ENCODE measurements at places on chromosomes 12 and 14.

GRCh38 chr12:105084251-105085250, at the start of gene ALDH1L2:
Gene ALDH1L2 (minus strand): TSS chr12:105084458. CDS start chr12:105084436, 22 bp downstream.
- peak within 1 kb of the TSS; percentile 35 for H3K27ac ChIP-seq
- H3K4me1 ChIP-seq = peaks cover 2% of the 10 kb centered on the region
- H3K4me3 ChIP-seq = peak within 1 kb of the TSS; percentile 55
- H3K27me3 ChIP-seq = no peaks in the 10 kb centered on the region
- no peak for DNase-seq

GRCh38 chr12:54711669-54712068, 63.5 kb upstream of the DCD start:
- H3K27me3 ChIP-seq = peaks cover 16% of the 10 kb centered on the region
- H3K4me3 ChIP-seq = no peak overlapping the region
- H3K27ac ChIP-seq = no peak overlapping the region
- H3K4me1 ChIP-seq = no peaks in the 10 kb centered on the region

GRCh38 chr12:88501972-88502938, 78.0 kb downstream of the KITLG start:
- H3K27ac ChIP-seq = no peak overlapping the region
- no peak for DNase-seq
- no peaks in the 10 kb centered on the region for H3K4me1 ChIP-seq
- no peak overlapping the region for H3K4me3 ChIP-seq
- no peaks in the 10 kb centered on the region for H3K27me3 ChIP-seq

DNA sequence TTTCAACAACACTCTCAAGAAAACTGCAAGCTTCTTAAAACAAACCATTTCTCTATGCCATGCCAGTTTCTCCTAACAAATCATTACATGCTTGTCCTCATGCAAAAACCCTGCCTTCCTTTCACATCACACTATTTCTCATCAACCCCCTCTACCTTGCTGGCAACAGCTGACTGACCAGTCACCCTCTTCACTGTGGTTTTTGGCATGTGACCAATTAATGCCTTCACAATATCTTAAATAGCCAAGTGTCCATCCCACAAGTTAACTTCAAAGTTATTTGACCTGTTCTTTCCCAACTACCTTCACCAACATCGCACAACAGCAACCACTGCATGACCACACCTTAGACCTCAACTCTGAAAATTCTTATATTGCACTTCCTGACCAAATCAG, 159.6 kb downstream of the CEP128 start:
- H3K4me1 ChIP-seq = no peaks in the 10 kb centered on the region
- no peak overlapping the region for H3K4me3 ChIP-seq
- no peaks in the 10 kb centered on the region for H3K36me3 ChIP-seq

DNA sequence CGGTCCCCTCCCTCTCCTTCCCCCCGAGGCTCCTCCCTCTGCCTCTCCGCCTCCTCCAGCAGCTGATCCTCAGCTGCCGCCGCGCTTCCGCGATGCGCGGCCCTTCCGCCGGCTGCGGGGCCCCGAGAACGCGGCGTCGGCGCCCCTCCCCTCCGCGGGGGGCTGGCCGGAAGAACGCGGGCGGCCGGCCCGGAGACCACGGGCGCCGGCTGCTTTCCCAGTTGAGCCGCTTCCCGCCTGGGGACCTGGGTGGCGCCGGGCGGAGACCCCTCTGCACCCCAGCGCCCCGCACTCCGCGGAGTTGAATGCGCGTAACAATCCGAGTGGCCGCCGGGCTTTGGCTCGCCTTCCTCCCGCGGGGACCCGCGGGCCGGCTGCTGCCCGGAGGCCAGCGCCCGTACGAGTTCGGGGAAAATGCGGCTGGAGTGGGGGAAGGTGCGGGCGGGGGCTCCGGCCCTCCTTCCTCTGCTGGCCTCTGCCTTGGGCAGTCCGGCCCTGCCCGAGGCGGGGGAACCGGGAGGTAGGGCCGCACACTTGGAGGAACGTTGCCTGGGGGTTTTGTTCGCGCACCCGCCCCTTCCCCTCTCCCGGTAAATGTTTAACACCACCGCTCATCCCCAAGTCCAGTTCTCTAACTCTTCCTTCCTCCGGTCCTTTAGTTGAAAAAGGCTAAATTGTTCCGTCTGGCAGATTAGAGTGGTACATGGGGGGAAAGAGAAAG, 393 bp upstream of the DCAF5 start:
- peaks cover 3% of the 10 kb centered on the region for H3K36me3 ChIP-seq
- no peaks in the 10 kb centered on the region for H3K27me3 ChIP-seq
- peak overlapping the region; percentile 66 for H3K4me3 ChIP-seq
- peak overlapping the region; percentile 81 for H3K27ac ChIP-seq

- H3K27ac ChIP-seq = no peak overlapping the region
- H3K27me3 ChIP-seq = no peaks in the 10 kb centered on the region
- no peak overlapping the region for H3K4me3 ChIP-seq
- no peaks in the 10 kb centered on the region for H3K36me3 ChIP-seq
- DNase-seq = no peak
Measured at GRCh38 chr12:34287437-34287836, 265.1 kb downstream of the ALG10 start.

GRCh38 chr12:131845121-131845520, 16.9 kb downstream of the MMP17 start:
- no peak overlapping the region for H3K4me3 ChIP-seq
- no peaks in the 10 kb centered on the region for H3K4me1 ChIP-seq
- no peak overlapping the region for H3K27ac ChIP-seq
- no peaks in the 10 kb centered on the region for H3K27me3 ChIP-seq
- no peak for DNase-seq
- no peaks in the 10 kb centered on the region for H3K36me3 ChIP-seq

GRCh38 chr14:61266891-61267740, 14.0 kb downstream of the TMEM30B start:
- H3K27ac ChIP-seq = no peak overlapping the region
- no peaks in the 10 kb centered on the region for H3K36me3 ChIP-seq
- DNase-seq = no peak
- no peaks in the 10 kb centered on the region for H3K4me1 ChIP-seq

- H3K27ac ChIP-seq = no peak overlapping the region
- no peaks in the 10 kb centered on the region for H3K27me3 ChIP-seq
- H3K4me1 ChIP-seq = no peaks in the 10 kb centered on the region
- no peaks in the 10 kb centered on the region for H3K36me3 ChIP-seq
- H3K4me3 ChIP-seq = no peak overlapping the region
Measured at GRCh38 chr14:94517641-94518257, 8.5 kb upstream of the SERPINA12 start.

DNA sequence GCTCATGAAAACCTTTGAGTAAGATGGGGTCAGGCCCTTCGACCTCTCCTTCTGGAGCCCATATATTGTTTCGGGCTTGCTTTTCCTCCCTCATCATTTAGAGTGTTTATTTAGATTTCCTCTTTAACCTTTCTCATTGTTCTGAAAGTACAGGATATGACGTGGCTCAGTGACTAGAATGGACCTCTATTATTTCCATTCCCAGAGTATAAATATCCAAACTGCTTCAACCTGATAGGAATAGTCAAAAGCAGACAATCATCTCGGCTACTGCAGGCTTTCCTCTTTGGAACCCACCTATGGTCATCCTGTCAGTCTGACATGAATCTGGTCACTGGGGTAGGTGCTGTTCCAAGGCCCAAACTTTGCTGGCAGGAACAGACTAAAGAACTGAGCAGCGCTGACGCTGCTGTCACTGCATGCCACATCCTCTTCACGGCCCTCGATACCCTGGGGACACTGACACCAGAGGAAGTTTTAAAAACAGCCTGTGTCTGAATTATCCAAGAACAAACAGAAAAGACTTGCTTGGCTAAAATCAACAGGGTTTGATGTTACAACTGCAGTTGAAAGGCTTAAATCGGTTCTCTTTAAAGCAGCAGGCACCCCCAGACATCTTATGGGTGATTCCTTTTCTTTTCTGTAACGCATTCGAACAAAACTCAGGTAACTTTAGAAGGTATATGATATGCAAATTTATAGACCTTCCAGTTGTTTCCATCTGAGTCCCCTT, 5.0 kb upstream of the DDX47 start:
- H3K27ac ChIP-seq = peak overlapping the region; percentile 83
- no peak for DNase-seq
- H3K4me3 ChIP-seq = no peak overlapping the region
- peaks cover 42% of the 10 kb centered on the region for H3K4me1 ChIP-seq

GRCh38 chr12:71945883-71946282, 7.2 kb downstream of the TPH2 start:
- H3K36me3 ChIP-seq = no peaks in the 10 kb centered on the region
- no peak overlapping the region for H3K4me3 ChIP-seq

DNA sequence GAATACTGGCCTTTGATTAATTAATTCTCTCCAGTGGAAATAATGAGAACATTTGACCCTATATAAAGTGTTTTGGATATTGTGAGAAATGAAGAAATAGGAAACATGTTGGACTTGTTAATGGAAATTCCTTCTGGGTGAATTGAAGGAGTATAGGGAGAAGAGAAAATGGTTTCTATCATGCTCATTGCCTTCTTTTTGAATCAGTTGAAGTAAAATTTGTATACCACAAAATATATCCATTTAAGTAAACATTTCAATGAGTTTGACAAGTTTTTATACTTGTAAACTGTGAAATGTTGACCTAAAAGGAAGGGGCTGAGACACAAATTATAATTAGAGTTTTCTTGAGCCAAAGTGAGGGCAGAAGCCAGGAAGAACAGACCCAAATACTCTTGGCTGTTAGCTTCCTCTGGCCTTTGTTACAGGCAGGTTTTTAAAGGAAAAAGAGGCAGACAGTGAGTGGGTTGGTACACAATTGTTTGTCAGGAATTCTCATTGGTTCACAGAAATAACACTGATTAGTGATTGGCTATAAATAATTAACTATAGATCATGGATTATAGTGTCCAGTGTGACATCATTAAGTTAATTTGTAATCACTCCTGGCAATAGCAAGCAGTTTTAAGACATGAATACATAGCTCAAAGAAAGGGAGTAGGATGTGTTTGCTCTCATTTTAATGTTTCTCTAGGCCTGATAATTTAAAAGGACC, 826 bp downstream of the ZNF705A start:
- H3K27ac ChIP-seq = no peak overlapping the region
- no peaks in the 10 kb centered on the region for H3K27me3 ChIP-seq
- no peak overlapping the region for H3K4me3 ChIP-seq
- DNase-seq = no peak
- H3K4me1 ChIP-seq = no peaks in the 10 kb centered on the region

- no peak overlapping the region for H3K4me3 ChIP-seq
- no peak for DNase-seq
- H3K36me3 ChIP-seq = no peaks in the 10 kb centered on the region
- no peaks in the 10 kb centered on the region for H3K4me1 ChIP-seq
Measured at GRCh38 chr14:89736881-89737280, 217.6 kb downstream of the EFCAB11 start.

GRCh38 chr12:67646775-67647174, 1.8 kb upstream of the DYRK2 start:
- no peaks in the 10 kb centered on the region for H3K36me3 ChIP-seq
- H3K4me1 ChIP-seq = peaks cover 23% of the 10 kb centered on the region
- no peak overlapping the region for H3K4me3 ChIP-seq
- H3K27me3 ChIP-seq = no peaks in the 10 kb centered on the region
- no peak for DNase-seq

GRCh38 chr14:47917344-47917954, 242.0 kb upstream of the MDGA2 start:
- no peaks in the 10 kb centered on the region for H3K4me1 ChIP-seq
- DNase-seq = no peak
- no peak overlapping the region for H3K27ac ChIP-seq
- H3K4me3 ChIP-seq = no peak overlapping the region
- no peaks in the 10 kb centered on the region for H3K27me3 ChIP-seq
- H3K36me3 ChIP-seq = no peaks in the 10 kb centered on the region

- no peaks in the 10 kb centered on the region for H3K27me3 ChIP-seq
- no peak for DNase-seq
- H3K36me3 ChIP-seq = no peaks in the 10 kb centered on the region
- no peak overlapping the region for H3K27ac ChIP-seq
- no peak overlapping the region for H3K4me3 ChIP-seq
- H3K4me1 ChIP-seq = no peaks in the 10 kb centered on the region
Measured at GRCh38 chr14:41378526-41378925, 228.2 kb upstream of the LRFN5 start.

DNA sequence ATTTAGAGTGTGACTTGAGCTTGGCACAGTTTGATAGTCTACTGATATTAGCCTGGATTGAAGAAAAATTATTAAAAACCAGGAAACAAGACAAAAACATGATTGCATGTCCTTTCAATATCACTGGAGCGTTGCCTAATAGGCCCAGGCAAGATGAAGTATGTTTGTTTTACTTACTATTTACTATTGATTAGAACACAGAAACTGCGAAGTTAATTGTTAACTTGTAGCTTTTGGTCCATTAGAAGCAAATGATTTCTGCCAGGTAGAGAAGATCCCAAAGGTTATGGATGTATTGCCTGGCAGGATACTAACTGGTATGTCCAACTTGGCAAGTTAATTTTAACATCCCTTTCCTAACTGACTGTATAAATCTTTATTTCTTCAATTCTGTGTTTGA, 268.9 kb downstream of the ETNK1 start:
- no peaks in the 10 kb centered on the region for H3K27me3 ChIP-seq
- no peak for DNase-seq
- no peaks in the 10 kb centered on the region for H3K4me1 ChIP-seq
- H3K27ac ChIP-seq = no peak overlapping the region

DNA sequence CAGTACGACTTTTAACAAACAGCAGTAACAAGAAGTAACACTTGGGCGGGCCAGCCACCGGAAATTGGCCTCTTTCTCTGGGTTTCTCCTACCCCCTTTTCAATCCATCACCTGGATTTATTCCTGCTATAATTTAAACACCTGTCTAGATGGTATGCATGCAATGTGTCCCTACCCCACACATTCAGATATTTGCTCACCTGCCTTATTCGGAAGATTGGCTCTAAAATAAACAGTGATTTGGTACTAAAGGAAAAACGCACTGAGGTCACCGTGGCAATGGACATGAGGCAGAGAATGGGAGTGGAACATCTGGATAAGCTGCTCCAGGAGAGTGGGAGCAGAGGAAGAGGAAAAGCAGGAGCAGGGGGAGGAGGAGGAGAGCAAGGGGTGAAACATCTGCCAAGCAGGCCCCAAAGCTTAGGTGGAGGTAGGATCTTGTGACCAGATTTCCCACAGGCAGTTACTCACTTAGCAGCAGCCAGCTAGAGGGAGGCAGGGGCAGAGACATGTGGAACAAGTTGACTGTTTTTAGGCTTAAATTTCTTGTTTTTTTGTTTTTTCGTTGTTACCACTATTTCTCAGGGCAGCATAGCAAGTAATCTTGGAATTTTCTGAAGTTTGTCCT, 150.9 kb downstream of the TTLL5 start:
- H3K27me3 ChIP-seq = no peaks in the 10 kb centered on the region
- H3K36me3 ChIP-seq = no peaks in the 10 kb centered on the region
- H3K27ac ChIP-seq = no peak overlapping the region
- H3K4me1 ChIP-seq = no peaks in the 10 kb centered on the region

All from Panc1 (cell line).